Activated CD4-positive, alpha-beta memory T cell treated with anti-CD3 and anti-CD28 coated beads for 36 hours (primary cell): ENCODE measurements at places on chromosomes 1 and 21. TPM values are rescaled to one million over a fixed set of nuclear protein-coding genes. Genes with fewer than 3 reads are reported as not detected.

Gene OR2L8
- not detected for total RNA-seq

Gene PDE9A
- 7.5 TPM for total RNA-seq

DNA sequence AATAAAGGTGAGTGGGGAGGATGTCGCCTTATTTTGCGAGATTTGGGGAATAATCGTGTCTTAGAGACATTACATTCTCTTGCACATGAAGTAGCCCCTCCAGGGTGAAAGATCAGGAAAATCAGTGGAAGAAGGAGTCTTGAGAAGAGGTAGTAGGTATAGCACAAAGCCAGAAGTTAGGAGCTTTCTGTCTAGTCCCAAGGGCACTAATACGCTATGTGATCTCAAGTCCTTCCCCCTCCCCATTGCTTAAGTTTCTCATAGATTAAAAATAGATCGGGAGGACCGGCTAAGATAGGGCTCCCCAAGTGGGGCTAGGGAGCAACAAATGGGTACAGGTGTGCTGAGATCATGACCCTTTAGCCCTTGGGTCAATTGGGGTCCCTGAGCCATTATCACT lies 13.5 kb downstream of the LRRN2 start:
- no peak for DNase-seq

GRCh38 chr1:9440763-9441194 lies 98.5 kb upstream of the SLC25A33 start:
- DNase-seq: no peak

GRCh38 chr1:230757856-230758708 lies 10.9 kb downstream of the CAPN9 start:
- DNase-seq: no peak

- no peak for DNase-seq
These were observed 27.7 kb downstream of the VANGL2 start for GRCh38 chr1:160428053-160428452.

GRCh38 chr1:1869469-1869868 lies 21.4 kb downstream of the GNB1 start:
- no peak for DNase-seq

DNA sequence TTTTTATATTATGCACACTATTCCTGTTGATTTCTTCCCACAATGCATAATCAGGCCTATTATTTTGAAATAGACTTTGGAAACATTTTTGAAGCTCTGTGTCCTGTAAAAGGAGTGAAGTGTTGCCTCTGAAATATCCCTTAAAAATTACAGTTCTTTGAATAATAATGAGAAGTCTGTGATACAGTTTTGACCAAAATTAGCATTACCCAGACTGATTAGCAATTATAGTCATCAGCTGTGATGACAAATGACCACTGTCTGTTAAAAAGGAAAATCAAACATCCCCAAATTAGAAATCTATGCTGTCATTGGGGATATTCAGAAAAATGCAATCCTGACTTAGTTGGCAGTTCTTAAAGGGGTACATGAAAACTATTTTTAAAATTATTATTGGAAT lies 63.7 kb downstream of the PTGS2 start:
- no peak for DNase-seq

- no peak for DNase-seq
These were observed 9.3 kb downstream of the PODN start for GRCh38 chr1:53071167-53071865.

GRCh38 chr1:59020151-59020997 lies 236.5 kb upstream of the JUN start:
- DNase-seq: peak; percentile 67

DNA sequence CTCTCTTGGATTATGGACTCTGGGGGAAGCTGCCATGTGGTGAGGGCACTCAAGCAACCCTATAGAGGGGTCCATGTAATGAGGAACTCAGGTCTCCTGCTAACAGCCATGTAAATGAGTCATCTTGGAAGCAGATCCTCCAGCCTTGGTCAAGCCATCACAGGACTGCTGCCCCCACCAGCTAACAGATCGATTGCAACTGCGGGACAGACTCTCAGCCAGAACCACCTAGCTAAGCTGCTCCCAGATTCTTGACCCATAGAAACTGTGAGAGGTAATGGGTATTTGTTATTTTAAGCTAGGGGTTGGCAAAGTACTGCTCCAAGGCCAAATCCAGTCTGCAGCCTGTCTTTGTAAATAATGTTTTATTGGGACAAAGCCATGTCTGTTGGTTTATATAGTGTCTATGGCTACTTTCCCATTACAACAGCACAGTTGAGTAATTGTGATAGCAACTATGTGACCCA lies 27.6 kb upstream of the MAP3K7CL start:
- DNase-seq: no peak

- DNase-seq: no peak
These were observed 12.5 kb downstream of the ZBTB21 start for GRCh38 chr21:41997657-41998056.

GRCh38 chr21:40641042-40641441 lies 205.9 kb downstream of the DSCAM start:
- DNase-seq: no peak

GRCh38 chr1:114691061-114691460 lies 4.3 kb downstream of the AMPD1 start:
- DNase-seq: no peak
